Activated CD8-positive, alpha-beta memory T cell treated with anti-CD3 and anti-CD28 coated beads, Interleukin-2, amount 10 ng/mL, durations not matched to agents 7 days and 5 days (primary cell): ENCODE measurements at places on chromosomes 1 and 21. TPM values are rescaled to one million over a fixed set of nuclear protein-coding genes. Genes with fewer than 3 reads are reported as not detected.

GRCh38 chr1:71002709-71003475 is 44.7 kb downstream of the PTGER3 start:
- DNase-seq = no peak
- H3K36me3 ChIP-seq = no peaks in the 10 kb centered on the region
- no peaks in the 10 kb centered on the region for H3K4me1 ChIP-seq

GRCh38 chr1:159924791-159925718 is at the start of gene TAGLN2:
TSS of gene TAGLN2 (minus strand) at chr1:159925507. CDS start at chr1:159920509, 4,998 bp downstream.
- peaks cover 42% of the 10 kb centered on the region for H3K4me1 ChIP-seq
- peaks cover 26% of the 10 kb centered on the region for H3K36me3 ChIP-seq
- peak within 1 kb of the TSS; percentile 95 for H3K4me3 ChIP-seq
- H3K27ac ChIP-seq = peak within 1 kb of the TSS; percentile 98
- peak; percentile 93 for DNase-seq

- H3K4me3 ChIP-seq = no peak overlapping the region
- peaks cover 33% of the 10 kb centered on the region for H3K27me3 ChIP-seq
- H3K36me3 ChIP-seq = no peaks in the 10 kb centered on the region
- H3K27ac ChIP-seq = no peak overlapping the region
Measured at GRCh38 chr1:46983166-46983829, 40.2 kb upstream of the CYP4X1 start.

GRCh38 chr1:223549740-223550139 is 115.8 kb downstream of the CAPN8 start:
- H3K27ac ChIP-seq = no peak overlapping the region
- no peak for DNase-seq
- H3K4me1 ChIP-seq = no peaks in the 10 kb centered on the region

GRCh38 chr1:239185245-239185619 is 201.1 kb upstream of the CHRM3 start:
- H3K27me3 ChIP-seq = no peaks in the 10 kb centered on the region
- no peak overlapping the region for H3K27ac ChIP-seq
- H3K4me1 ChIP-seq = no peaks in the 10 kb centered on the region
- H3K36me3 ChIP-seq = no peaks in the 10 kb centered on the region

The IL20 gene
- not detected for total RNA-seq

The HIVEP3 gene
- total RNA-seq = 15.1 TPM
